ENCODE measurements at places on chromosomes 2 and 18.

GRCh38 chr2:66255867-66256266 lies 179.1 kb upstream of the MEIS1 start:
- DNase-seq, result no peak

DNA sequence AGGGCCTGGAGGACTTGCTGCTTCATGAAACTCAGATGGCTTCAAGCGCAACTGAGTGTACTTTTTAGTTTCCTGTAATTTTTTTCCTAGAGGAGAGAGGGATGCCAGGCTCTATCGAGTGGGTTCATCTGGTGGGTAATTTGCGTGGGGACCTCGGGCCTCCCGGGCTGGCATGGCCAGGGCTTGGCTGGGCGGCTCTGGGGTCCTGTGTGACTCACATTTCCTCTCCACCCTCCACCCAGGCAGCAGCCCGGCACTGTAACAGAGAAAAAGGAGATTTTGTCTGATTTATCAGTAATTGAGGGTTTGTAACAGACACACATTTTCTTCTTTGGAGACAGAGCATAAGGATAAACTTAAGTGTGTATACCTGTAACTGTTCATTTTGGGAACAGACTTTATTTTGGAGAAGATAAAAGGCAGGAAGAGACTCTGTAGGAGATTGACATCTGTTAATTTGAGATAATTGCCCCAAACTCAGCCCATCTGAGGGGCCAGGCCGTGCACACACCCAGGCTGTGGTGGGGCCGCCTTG lies 64.3 kb downstream of the NFATC1 start:
- DNase-seq, result no peak

DNA sequence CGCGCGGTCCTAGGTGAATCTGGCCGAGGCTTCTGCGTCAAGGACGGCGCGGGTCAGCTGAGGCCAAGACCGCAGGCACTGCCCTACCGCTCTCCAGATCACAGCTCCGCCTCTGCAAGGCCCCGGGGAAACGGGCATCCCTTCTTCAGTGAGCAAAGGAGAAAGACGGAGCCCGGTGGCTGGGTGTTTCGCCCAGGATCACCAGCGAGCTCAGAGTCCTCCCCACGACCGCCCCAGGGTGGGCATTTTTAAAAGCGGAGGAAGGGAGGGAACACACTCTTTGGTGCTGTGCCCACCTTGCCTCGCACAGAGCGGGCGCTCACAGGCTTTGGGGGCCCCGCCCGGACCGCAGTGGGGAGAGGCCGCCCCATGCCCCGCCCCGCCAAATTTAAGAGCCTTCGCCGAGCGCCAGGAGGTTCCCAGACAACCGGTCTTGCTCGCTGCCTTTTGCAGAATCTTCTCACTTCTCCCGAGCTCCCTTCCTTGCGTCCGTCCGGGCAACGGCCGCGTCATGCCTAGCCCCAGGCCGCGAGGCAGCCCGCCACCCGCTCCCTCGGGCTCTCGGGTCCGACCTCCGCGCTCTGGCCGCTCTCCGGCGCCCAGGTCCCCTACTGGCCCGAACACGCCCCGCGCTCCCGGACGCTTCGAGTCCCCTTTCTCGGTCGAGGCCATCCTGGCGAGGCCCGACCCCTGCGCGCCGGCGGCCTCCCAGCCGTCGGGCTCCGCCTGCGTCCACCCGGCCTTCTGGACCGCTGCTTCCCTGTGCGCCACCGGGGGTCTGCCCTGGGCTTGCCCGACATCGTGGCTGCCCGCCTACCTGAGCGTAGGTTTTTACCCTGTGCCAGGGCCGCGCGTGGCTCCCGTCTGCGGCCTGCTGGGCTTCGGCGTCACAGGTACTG lies at the start of gene NOTO:
Gene NOTO (plus strand): TSS at position 419 of the 899 bp plus-strand sequence. CDS start 93 bp downstream, at position 512.
- DNase-seq, result no peak

- DNase-seq, result no peak
These were observed 692 bp upstream of the RAX start for GRCh38 chr18:59273759-59274532.

DNA sequence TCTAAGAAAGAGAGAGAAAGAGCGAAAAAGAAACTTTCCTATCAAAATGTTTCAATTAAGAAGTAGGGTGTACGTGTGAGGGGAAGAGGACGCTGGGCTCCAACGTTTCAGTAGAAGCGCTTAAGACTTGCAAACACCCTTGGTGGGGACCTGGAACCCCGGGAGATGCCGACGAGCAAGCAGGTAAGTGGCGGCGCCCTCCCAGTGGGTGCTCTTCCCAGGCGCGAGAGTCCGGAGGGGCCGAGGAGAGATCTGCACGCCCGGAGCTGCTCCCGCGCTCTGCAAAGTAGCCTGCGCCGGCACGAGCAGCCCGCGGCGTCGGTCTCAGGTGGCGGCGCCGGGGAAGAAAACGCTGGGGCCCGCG lies 678 bp upstream of the OTX1 start:
- DNase-seq, result no peak

- DNase-seq, result no peak
These were observed 11.7 kb downstream of the COLEC11 start for GRCh38 chr2:3606370-3607201.

GRCh38 chr2:40511661-40512213 lies 59.8 kb upstream of the SLC8A1 start:
- peak; percentile 55 for DNase-seq

GRCh38 chr2:46802665-46803546 lies 112.7 kb downstream of the MCFD2 start:
- no peak for DNase-seq

DNA sequence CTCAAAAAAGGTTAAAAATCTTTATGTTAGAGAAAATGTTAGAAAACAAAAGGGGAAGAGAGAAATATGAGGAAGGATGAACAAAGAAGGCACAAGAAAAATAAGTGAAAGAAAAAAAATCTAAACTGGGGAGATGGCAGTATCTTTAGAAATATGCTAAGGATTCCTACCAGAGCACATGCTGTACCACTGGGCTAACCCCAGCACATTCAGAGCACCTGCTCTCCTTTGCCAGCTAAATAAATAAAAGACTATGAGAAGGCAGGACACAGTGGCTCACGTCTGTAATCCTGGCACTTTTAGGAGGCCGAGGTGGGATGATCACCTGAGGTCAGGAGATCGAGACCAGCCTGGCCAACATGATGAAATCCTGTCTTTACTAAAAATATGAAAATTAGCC lies 92.2 kb upstream of the CDKL4 start:
- no peak for DNase-seq

GRCh38 chr2:234846599-234847363 lies 105.0 kb upstream of the SH3BP4 start:
- DNase-seq, result no peak

GRCh38 chr18:47317824-47318508 lies 66.5 kb upstream of the SKOR2 start:
- DNase-seq, result no peak

- DNase-seq, result no peak
These were observed 9.9 kb upstream of the KLF11 start for GRCh38 chr2:10033251-10034006.

DNA sequence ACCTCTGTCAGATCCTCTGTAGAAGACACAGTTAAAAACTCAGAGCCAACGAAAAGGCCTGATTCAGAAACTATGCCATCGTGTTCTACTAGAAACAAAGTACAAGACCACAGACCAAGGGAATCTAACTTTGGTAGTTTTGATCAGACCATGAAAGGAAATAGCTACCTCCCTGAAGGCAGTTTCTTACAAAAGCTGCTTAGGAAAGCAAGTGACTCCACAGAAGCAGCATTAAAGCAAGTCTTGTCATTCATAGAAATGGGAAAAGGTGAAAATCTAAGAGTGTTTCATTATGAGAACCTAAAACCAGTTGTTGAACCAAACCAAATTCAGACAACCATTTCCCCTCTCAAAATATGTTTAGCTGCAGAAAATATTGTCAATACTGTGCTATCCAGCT lies 58.2 kb downstream of the FSIP2 start:
- no peak for DNase-seq

DNA sequence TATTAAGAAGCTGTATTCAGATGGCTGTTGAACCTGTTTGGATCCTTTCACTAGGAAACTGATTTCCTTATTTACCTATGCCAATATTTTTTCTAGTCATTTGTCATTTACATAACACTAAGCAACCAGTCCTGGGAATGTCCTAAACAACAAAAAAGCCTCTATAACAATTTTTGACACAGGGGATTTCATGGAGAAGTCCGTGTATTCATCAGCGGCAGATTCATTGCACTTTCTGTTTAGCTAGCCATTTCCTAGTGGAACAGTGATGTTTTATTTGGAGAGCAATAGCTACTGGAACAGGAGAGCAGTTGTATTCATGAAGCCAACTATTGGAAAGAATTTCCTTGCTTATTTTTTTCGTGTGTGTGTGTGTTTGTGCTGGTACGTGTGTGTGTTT lies 604.3 kb upstream of the POU3F3 start:
- DNase-seq, result no peak

DNA sequence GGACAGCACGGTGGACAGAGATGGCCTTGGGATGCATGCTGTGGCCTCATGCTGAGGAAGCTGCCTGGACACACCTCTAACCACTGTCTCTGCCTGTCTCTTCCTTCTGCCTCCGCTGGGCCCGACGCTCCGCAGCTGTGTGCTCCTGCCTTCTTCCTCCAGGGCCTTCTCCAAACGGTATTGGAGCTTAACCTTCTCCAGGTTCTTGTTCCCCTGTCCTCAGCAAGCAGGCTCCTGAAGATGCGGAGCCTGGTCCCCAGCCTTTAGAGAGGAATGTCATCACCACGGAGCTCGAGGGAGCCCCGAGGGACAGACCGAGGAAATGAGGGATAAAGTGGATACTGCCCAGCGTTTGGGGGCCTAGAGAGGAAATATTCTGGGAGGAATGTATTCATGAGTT lies 155.1 kb downstream of the DYSF start:
- DNase-seq, result no peak

DNA sequence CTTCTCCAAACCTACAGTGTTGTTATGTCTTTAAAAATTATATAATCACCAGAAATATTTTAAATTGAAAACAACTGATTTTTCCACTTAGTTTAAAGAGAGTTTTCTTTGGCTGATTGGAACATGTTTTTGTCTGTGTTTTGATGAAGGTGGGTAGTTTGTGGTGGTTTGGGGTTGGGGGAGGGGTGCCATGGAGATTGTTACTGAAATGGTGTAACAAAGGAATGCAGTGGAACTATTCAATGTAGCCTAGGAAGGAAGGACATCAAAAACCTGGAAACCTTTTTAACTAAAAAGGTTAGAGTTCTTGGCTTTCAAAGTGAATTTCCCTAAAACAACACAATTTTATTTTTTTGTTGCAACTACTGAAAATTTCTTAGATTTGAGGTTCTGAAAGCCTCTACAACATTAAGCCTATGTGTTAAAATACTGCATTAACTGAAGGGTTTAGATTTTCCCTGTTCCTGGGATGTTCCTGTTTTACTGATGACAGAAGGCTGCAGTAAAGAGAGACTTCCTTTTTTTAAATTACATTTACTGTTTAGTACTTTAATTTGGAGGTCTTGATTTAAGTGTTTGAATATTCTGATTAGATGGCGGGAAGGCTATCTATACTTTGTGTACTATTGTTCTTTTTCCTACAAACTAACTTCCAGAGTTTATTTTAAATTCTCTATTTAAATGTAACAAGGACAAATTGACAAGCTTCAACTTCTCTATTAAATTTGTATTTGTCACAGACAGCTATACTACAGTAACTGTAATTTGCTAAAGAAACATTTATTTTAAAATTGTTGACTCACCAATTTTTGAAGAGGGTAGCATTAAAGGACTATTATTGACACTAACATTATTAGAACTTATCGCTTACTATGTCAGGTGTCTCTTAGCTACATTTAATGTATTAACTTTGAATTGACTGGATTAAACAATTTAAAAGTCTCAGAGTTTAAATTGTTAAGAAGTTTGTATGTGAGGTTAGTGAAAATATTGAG lies 87.7 kb downstream of the LIMS1 start:
- peak; percentile 24 for DNase-seq

- DNase-seq, result no peak
These were observed 63.9 kb downstream of the PARD6G start for GRCh38 chr18:80183273-80184050.

GRCh38 chr18:63177919-63178821 lies 141.4 kb downstream of the BCL2 start:
- no peak for DNase-seq

- no peak for DNase-seq
These were observed 1.2 kb downstream of the CDK15 start for GRCh38 chr2:201807452-201807999.

- no peak for DNase-seq
These were observed 244.1 kb downstream of the SH3BP4 start for GRCh38 chr2:235195921-235196320.

GRCh38 chr2:23531881-23532280 lies 146.9 kb downstream of the KLHL29 start:
- no peak for DNase-seq

DNA sequence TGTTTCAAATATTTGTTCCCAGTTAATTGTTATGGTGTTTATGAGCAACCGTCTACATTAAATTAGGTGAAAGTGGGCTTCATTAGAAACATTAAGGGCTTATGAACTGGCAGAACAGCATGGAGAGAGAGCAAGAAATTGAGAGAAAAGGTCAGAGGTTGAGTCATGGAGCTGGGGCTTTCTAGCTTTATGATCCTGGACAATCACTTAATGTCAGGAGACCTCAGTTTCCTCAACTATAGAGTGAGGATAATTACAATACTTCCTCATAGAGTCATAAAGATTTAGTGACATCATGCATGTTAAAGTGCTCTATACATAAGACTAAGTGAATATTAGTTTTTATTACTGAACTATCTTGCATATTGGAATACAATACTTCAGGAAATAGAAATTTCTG lies 83.9 kb downstream of the PLCL1 start:
- no peak for DNase-seq

- no peak for DNase-seq
These were observed 269.3 kb upstream of the RAB12 start for GRCh38 chr18:8339952-8340351.

GRCh38 chr2:207727261-207727660 lies 15.8 kb downstream of the CCNYL1 start:
- no peak for DNase-seq

GRCh38 chr2:82675186-82675585 lies 1783.9 kb downstream of the SUCLG1 start:
- no peak for DNase-seq

DNA sequence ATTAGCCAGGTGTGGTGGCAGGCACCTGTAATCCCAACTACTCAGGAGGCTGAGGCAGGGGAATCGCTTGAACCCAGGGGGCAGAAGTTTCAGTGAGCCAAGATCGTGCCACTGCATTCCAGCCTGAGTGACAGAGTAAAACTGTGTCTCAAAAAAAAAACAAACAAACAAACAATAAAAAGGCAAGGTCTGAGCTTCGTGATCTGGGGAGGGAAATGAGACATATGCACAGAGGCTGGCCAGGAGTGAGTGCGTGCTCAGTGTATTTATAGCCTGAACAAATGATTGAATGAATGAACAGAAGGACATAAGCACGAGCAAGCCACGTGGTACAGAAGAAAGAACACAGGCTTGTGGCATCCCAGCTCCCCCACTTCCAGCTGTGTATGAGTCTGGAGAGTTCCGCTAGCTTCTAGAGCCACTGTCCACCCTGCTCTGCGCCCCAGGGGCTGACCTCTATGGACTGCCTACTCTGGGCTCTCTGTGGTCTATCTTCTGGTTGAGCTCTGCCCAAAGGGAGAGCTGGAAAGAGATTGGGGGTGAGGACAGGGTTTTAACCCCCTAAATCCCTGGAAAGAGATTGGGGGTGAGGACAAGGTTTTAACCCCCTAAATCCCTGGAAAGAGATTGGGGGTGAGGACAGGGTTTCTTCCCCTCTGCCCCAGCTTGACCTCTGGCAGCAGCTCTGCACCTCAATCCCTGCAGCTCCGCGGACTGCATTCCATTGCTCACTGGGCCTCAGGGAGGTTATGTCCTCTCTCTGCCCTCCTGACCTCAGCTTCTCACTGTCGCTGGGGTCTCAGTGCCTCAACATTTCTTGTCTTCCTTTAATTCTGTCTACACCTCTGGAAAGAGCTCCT lies 11.0 kb upstream of the ROCK2 start:
- DNase-seq, result no peak

- DNase-seq, result no peak
These were observed 540.9 kb downstream of the DSC3 start for GRCh38 chr18:30501594-30501993.

Measured in AML-193 (cell line).